Renal cortex interstitium (tissue), 15 donors: ENCODE measurements at places on chromosomes 1 and 21.

DNA sequence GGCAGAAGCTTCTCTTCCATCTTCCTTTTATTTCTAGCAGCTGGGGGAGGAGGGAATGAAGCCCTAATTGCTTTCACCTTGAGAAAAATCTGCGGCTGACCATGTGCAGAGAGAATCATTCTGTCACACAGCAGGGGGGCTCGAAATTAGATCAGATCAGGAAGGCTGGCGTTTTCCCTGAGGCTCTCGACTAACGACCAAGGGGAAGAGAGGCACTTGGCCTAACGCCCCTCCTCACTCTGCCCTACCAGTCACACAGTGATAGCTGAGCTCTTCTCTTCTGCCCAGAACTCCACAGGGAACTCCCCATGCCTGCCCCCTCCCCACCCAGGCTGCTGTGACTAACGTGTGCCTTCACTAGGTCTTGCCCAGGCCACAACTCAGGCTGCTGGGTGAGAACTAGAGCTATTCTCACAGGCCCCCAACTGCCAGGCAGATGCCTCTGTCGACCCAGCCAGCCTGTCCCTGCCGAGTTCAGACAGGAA, 26.5 kb upstream of the KHDRBS1 start:
- DNase-seq = no peak

DNA sequence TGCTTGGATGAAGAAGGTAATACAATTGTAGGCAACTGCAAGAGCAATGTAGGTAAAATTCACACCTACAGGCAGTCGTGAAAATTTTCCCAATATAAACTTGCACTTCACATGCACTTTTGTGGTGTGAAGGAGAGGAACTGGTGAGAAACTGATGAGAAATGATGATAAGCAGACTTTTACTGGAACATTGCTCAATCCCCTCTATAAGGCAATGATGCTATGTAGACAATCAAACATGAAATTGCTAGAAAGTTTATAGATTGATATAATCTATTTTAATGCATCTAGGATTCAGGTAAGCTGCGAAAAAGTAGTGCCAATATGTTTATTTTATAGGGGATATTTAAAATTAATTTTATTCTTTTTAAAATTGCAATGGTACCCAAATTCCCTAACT, 802.2 kb downstream of the KCNT2 start:
- no peak for DNase-seq

DNA sequence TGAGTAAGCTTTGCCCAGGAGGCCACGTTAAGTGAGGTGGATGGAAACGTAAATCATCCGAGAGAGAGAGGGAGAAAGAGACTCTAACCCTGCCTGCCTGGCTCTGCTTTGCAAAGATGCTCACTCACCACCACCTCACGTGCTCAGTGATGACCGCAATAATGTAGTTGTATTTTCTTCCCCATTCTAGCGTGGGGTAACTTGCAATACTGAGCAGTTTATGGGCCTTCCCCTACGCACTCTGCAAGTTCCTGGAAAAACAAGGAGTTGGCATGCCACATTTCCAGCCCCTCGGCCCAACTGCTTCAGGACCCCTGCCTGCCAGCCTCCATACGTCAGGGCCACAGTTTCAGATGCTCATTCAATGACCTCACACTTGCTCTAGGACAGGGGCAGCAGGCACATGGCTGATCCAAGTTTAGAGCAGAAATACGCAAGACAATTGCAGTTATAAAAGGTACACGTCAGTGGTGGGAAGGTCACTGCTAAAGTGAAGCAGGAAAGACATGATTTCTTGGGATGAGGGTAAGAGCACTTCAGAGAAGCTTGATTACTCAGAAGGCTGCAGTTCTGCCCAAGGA, 112.5 kb upstream of the RAB4A start:
- no peak for DNase-seq

- no peak for DNase-seq
Measured at GRCh38 chr1:245804696-245805095, 649.9 kb downstream of the KIF26B start.

GRCh38 chr1:245888809-245889208, 618.3 kb downstream of the SMYD3 start:
- DNase-seq = no peak

DNA sequence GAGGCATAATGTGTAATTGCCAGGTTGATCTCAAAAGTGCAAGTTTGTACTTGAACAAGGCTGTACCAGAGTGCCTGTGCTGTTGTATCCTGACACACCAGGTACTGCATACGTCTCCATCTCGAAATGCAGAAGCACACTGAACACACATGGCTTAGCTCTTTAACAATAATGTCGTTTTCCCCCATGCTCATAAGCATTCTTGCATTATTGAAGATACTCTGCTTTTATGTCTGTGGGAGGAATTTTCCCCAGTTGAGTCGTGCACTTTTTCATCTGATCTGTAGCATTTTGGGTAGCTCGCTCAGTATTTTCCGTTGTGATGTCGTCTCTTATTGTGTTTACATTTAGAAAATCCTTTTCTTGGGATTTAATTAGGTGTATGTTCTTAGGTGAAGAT, 98.7 kb downstream of the PCBP3 start:
- no peak for DNase-seq

GRCh38 chr1:202049129-202049528, 38.7 kb downstream of the ELF3 start:
- no peak for DNase-seq

GRCh38 chr1:158203693-158204457, 23.2 kb downstream of the CD1D start:
- peak; percentile 33 for DNase-seq

DNA sequence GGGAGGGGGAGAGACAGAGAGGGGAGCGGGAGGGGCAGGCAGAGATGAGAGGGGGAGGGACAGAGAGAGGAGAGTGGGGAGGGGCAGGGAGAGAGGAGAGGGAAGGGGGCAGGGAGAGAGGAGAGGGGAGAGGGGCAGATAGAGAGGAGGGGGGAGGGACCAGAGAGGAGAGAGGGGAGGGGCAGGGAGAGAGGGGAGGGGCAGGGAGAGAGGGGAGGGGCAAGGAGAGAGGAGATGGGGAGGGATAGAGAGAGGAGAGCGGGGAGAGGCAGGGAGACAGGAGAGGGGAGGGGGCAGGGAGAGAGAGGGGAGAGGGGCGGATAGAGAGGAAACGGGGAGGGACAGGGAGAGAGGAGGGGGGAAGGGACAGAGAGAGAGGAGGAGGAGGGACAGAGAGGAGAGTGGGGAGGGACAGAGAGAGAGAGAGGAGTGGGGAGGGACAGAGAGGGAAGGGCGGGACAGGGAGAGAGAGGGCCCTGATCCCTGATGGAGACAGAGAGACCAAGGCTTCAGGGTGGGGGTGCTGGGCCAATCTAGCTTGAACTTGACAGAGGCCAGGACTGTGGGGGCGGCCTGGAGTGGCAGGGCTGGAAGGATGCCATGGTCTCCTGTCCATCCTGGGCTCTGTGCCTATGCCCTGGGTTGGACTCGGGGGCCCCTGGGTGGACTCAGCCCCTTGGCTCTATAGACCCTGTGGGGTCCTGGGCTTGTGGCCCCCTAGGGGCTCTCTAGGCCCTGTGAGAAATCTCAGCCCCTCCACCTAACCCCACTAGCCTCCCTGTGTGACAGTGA, 43.6 kb downstream of the DMRTB1 start:
- no peak for DNase-seq

GRCh38 chr1:174999216-174999935, 371 bp upstream of the CACYBP start:
- DNase-seq = peak; percentile 97

DNA sequence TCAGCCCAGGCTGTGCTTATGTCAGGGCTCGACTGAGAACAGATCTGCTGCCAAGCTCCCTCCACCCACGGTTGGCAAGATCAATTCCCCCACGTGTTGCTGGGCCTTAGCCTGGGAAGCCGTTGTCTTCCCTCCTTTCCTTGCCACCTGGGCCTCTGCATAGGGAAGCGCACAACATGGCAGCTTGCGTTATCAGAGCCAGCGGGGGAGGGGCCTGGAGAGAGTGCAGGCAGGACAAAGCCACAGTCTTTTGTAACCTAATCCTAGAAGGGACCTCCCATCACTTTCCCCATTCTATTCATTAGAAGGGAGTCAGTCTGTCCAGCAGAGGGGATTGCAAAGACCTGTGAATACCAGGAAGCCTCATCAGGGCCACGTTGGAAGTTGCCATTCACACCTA, 17.0 kb upstream of the IGSF21 start:
- no peak for DNase-seq

- no peak for DNase-seq
Measured at GRCh38 chr1:87683196-87683956, 354.7 kb downstream of the LMO4 start.

DNA sequence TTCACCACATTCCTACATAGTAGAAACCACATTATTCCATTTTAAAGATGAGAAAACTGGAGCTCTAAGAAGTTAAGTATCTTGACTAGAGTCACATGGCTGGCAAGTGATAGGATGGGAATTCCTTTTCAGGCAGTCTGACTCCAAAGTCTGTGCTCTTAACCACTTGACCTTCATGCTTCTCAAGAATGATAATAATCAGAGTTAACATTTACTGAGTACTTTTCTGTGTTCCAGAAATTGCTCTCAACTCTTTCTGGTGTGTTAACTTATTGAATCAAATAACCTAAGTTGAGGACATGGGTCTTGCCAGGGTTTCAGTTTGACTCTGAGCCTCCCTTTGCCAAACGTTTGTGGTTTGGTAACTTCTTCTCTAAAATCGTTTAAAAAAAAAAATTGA, 169.4 kb downstream of the RASAL2 start:
- DNase-seq = no peak

GRCh38 chr1:84347932-84348555, 46.5 kb downstream of the SAMD13 start:
- DNase-seq = no peak

DNA sequence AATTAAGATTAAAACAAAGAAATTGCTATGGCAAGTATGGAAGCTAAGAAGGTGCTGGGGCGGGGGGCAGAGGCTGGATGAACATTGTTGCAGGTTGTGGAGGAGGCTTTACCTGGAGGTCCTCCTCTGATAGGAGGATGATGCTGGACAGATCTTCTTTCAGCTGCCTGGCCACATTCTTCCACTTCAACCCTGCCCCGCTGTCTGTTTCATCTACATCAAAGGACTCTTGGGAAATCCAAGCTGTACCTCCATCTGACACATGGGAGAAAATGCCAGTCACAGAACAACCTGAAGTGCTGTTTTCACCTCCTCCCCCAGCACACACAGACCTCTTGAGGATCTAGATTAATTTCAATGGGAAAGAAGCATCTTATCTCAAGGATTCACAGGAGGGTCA, 5.3 kb downstream of the DFFA start:
- no peak for DNase-seq

- DNase-seq = no peak
Measured at GRCh38 chr1:225812488-225813213, 2.7 kb downstream of the EPHX1 start.

DNA sequence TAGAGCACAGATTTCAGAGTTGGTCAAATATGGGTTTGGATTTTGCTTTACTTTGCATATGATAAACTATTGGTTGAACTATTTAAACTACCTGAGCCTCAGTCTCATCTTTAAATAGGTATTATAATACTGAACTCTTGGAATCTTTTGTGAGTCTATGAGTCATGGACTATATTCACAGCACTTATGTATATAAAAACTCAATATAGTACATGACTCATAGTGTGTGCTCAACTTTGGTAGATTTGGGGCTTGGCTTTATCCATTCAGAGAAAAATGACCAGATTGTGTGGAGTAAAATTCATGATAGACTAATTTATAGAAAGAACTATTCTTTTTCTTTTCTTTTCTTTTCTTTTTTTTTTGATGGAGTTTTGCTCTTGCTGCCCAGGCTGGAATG, 28.7 kb downstream of the FCRL3 start:
- DNase-seq = no peak

- no peak for DNase-seq
Measured at GRCh38 chr1:60130703-60131102, 57.1 kb upstream of the C1orf87 start.

DNA sequence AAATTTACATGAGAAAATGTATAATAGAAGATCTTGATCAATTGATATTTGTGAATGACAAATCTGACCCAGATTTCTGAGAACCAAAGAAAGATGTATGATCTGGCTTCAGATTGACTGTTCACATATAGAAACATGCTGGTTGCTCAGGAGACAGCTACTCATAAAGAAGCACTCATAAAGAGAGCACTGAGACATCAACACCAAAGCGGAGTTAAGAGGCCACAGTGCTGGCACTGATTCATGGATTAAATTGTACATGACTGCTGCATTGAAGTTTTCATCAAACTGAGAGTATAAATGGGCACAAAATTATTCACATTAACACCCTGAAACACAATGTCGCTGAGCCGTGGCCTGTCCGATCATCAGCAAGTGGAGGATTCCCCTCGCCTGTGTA, 46.2 kb downstream of the SH3GLB1 start:
- no peak for DNase-seq

DNA sequence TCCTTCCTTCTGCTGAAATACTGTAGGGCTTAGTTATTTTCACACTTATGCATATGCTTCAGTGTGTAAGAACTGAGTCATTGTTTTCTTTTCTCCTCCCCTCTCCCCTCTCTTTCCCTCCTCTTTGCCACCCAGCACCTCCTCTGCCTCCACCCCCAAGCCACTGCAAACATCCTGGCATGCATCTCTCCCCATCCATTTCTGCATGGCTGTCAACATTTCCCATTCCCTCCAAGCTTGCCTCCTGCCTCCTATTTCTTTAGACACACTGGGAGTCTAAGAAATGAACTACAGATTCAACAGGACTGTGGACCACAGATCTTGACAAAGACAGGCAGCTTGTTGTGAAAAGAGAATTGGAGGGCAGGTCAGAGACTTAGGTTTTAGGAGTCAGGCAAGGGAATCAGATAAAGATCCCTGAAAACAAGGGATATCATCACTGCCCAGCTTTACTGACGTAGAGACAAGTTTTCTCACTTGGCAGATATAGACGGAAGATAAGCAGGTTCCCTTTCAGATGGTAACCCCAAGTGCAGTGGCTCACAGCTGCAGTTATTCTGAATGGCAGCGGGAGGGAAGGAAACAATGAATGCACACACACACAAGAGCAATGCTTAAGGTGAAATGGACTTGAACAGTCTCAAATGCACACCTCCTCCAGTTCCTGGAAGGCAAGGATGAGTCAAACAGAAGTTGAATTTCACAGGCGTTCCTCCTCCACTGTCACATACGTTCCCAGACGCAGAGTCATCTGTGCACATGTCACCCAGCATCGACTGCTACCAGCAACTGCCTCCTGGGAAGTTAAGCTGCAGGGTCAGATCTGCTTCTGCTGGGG, 56.1 kb downstream of the HIVEP3 start:
- no peak for DNase-seq

DNA sequence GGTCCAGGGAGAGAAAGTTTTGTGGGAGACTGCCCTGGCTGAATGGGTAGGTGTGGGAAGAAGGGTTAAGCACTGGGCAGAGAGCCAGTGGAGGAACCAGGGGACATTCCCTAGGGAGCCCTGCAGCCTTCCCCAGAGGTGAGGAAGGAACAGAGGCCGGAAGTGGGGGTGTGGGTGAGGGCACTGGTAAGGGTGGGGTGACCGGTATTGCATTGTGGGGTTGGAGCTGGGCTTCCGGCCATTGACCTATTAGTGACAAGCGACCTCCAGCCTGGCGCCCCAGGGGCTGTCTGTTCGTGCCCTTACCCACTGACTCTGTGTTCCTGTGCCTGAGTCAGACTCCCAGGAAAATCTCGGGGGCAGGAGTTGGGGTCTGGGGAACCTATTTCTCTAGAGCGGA, 3.5 kb upstream of the TSPAN1 start:
- DNase-seq = no peak

- no peak for DNase-seq
Measured at GRCh38 chr1:44829506-44830384, 13.3 kb downstream of the PTCH2 start.

GRCh38 chr1:45802343-45803298, 791 bp upstream of the MAST2 start:
- DNase-seq = peak; percentile 67

GRCh38 chr1:112688781-112689193, 14.3 kb downstream of the MOV10 start:
- no peak for DNase-seq
